Naive thymus-derived CD4-positive, alpha-beta T cell (primary cell): ENCODE measurements at places on chromosomes 1 and 21. TPM values are rescaled to one million over a fixed set of nuclear protein-coding genes. Genes with fewer than 3 reads are reported as not detected.

The ZMYND12 gene
- 0.28 and 0.44 TPM in 2 replicates for total RNA-seq

The C2CD2 gene
- 10.0 TPM for total RNA-seq

The OR10J1 gene
- total RNA-seq, result not detected

The ATP5PB gene
- total RNA-seq, result 111 TPM

The PGLYRP4 gene
- total RNA-seq, result not detected

The PRDM16 gene
- 0.61 TPM for total RNA-seq

The CYP4A22 gene
- total RNA-seq, result not detected in 2 replicates

The HRNR gene
- not detected for total RNA-seq

The LCE2C gene
- total RNA-seq, result not detected

The PLA2G2D gene
- not detected in 2 replicates for total RNA-seq

The KCNJ10 gene
- not detected in 2 replicates for total RNA-seq

The C1orf167 gene
- not detected for total RNA-seq

The SPRR5 gene
- total RNA-seq, result not detected in 2 replicates

The CHIA gene
- not detected for total RNA-seq

The S100A2 gene
- total RNA-seq, result not detected

The ILDR2 gene
- 0.15 TPM for total RNA-seq

The KCNH1 gene
- total RNA-seq, result not detected

The STXBP3 gene
- total RNA-seq, result 54.0 and 58.2 TPM in 2 replicates

The IGSF9 gene
- total RNA-seq, result not detected

The NCSTN gene
- total RNA-seq, result 72.4 TPM

The MYBPH gene
- not detected for total RNA-seq

The CALML6 gene
- 1.2 TPM for total RNA-seq

The SEC16B gene
- total RNA-seq, result 0.31 TPM in 1 of 2 replicates, not detected in the other

The LHX8 gene
- not detected for total RNA-seq

The PLA2G2A gene
- not detected for total RNA-seq

The TRIM46 gene
- total RNA-seq, result 3.5 TPM

The TP73 gene
- 0.45 TPM for total RNA-seq

The S100A11 gene
- total RNA-seq, result 442 and 447 TPM in 2 replicates

The WDR3 gene
- total RNA-seq, result 30.0 TPM

The VANGL2 gene
- total RNA-seq, result not detected

The CRYAA gene
- not detected for total RNA-seq

The CD52 gene
- total RNA-seq, result 1,390 and 1,402 TPM in 2 replicates

The ZNF692 gene
- total RNA-seq, result 58.7 TPM

The NES gene
- total RNA-seq, result not detected

The ECM1 gene
- total RNA-seq, result 1.9 TPM

The SHE gene
- not detected for total RNA-seq

The KIF17 gene
- total RNA-seq, result not detected

The FNDC10 gene
- total RNA-seq, result 10.7 and 11.3 TPM in 2 replicates

The EPHB2 gene
- 0.38 TPM for total RNA-seq

The ASAP3 gene
- total RNA-seq, result 0.12 TPM in 1 of 2 replicates, not detected in the other

The IGSF5 gene
- not detected for total RNA-seq

The ADORA3 gene
- total RNA-seq, result 1.6 TPM
